Effector memory CD4-positive, alpha-beta T cell (primary cell): ENCODE measurements at places on chromosomes 12 and 14.

DNA sequence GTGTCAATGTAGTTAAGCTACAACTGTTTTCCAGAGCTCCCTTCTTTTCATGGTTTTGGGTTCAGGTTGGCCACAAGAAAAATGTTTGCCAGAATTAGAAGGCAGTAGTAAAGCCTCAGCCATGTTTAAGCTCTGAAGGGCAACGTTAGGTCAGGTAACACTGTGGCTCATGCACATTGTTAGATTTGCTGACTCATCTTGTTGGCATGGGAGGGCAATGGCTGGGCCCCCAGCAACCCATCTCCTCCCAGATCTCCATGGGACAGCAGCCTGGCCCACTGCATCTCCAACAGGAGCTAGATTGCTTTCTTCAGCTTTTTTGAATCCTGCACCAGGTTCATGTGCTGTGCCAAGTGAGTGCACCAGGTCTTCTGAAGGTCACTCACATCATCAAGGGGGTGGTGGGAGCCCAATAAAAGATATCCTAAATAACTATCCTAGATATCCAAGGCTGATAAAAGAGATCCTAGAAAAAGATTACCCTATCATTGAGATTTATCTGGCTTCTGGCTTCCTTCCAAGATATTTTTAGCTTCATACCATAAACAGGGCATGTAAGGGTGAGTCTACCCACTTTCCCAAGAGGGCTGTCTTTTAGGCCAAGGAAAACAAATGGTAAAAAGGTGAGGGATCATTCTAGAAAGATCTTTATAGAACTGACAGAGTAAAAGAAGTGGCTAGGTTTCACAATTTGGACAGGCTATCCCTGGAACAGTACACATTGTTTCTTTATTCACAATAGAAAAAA lies 28.9 kb downstream of the PTGER2 start:
- DNase-seq = no peak

DNA sequence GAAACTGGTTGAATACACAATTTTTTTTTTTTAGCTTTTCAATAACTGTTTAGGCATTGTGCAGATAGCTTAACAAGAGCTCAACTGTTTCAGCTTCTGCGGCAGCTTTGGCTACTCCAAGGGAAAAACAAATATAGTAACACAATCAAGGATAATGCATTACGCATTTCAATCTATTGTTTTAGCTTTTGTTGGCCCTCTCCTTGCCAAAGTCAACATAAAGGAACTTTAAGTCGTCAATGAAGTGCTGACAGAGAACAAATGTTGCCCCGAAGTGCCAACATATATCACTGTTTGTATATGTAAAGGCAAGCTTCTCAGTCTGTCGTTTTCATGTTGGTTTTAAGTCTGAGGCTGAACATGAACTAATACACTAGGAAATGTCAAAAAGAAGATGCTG lies 1087.4 kb upstream of the FLRT2 start:
- DNase-seq = no peak

DNA sequence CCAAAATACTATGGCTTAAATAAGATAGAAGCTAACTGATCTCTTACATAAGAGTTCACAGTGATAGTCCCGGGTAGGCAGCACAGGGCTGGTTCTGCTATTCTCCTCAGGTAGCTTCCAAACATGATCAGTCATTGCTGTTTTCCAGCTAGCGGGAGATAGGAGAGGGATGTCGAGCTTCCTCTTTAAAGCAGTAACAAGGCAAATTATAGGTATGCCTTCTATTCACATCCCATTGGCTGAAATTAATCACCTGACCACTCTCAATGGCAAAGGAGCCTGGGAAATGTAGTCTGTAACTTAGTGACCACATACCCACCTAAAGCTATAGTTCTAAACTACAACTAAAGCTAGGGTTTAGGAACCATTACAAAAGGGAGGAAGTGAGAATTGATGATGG lies 34.5 kb upstream of the VRK1 start:
- DNase-seq = no peak

DNA sequence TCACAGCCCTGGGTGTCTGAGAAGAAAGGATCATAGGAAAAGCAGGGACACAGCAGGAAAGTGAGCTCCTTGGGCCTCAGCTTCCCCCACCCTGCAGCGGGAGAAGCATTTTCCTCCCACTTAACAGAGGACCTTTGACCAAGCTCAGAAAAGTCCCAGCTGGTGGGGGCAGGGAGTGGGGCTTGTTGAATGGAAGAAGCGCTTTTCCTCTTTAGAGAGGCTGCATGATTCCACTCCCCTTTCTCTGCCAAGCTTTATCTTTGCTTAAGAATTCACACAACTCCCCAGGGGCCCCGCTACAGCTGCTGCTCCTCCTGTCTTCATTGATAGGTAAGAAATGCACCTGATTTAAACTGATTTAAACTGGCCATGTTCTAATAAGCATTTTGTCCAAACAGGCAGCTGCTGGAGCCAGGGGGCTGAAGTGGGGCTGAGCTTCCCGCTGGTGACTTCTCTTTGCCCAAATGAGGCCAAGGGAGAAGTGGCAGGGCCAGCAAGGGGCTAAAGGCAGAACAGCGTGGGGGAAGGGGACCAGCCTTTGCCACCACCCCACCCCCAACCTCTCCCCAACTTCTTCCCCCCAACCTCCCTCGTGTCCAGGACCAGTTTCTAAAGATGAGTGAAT lies 1.7 kb upstream of the PAPLN start:
- no peak for DNase-seq

DNA sequence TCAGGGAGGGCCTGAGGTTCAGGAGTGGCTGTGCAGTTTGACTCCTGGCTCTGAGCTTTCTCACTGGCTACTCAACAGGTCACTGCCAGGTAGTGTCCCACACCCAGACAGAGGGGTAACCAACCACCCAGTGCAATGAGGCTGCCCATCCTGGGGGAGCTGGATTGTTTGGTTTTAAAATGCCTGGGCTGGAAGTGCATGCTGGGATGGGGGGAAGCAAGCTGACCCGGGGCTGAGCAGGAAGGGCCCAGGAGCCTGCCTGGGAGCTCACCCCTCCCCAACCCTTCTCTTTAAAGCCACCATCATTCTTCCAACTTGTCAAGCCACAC lies 12.6 kb upstream of the ABHD12B start:
- no peak for DNase-seq

DNA sequence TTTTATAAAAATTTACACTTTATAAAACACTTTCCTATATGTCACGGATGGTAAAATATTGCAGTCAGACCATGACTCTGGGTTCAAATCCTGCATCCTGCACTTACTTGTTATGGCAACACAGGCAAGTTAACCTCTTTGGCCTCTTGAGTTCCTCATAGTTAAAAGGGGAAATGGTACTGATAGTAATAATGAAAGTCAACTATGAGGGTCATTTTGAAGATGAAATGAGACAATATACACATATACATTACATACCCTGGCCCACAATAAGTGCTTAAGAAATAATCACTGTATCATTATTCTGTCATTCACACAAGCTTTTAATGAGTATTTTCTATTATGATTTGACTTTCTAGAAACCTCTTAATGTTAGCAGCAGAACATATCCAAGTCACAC lies 64.4 kb downstream of the C12orf42 start:
- DNase-seq = no peak

DNA sequence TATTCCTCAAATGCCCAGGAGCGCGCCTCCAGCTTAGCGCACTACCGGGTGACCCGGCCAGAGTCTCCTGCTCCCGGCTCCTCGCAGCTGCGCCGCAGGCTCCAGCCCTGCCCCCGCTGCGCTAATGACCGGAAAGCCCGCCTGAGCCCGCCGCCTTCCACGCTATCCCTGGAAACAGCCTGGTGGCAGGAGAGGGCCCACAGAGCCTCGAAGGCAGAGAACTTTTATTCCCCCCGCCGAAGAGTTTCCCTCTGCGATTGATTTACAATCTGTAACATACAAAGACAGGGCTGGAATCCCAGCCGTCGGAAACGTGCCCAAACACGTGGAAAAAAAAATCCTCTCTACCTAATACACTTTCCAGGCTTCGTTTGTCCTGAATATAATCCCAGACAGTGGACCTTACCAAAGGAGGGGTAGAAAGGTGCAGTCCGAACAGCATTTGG lies 1.5 kb downstream of the COL2A1 start:
- no peak for DNase-seq

DNA sequence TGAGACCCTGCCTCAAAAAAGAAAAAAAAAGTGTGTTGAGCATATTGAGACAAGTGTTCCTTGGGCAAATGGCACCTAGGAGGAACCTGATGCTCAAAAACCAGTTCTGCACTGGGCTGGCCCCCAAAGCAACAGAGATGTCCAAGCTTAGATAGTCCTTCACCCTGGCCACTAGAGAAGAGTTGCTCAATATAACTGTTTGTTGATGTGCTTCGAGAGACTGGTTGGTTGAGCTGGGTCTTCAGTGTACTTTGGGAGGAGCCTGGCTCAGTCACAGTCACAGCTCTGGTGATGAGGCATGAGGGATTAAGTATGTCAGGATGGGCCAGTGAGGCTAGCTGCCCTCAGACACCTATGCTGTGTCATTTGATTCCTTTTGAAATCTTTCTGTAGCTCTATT lies 38.0 kb downstream of the SLC2A14 start:
- no peak for DNase-seq
